Progenitor cell of endocrine pancreas (in vitro differentiated cells): ENCODE measurements at places on chromosomes 3 and 15.

DNA sequence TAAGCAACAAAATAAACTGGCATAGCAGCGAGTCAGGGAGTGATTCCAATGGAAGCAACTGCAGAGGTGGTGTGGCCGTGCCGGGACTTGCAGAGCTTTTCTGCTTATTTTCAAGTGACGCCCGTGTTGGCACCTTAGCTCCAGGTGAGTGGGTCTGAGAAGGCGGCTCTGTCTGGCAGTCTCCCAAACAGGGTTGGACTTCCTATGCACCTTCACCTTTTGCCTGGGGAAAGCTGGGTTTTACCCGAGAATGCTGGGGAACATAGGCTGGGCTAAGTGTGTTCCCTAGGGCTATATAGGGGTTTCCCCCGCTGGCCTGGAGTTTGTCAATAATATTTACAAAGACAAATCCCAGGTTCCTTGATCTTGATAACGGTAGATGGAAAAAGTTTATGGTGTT lies 179.9 kb upstream of the TBL1XR1 start:
- H3K4me3 ChIP-seq = no peak overlapping the region
- H3K27me3 ChIP-seq = peaks cover 2% of the 10 kb centered on the region
- H3K36me3 ChIP-seq = peaks cover 1% of the 10 kb centered on the region
- H3K4me1 ChIP-seq = peaks cover 1% of the 10 kb centered on the region
- DNase-seq = no peak

- H3K4me3 ChIP-seq = no peak overlapping the region
- peaks cover 8% of the 10 kb centered on the region for H3K4me1 ChIP-seq
- no peak for DNase-seq
- H3K36me3 ChIP-seq = no peaks in the 10 kb centered on the region
- H3K27ac ChIP-seq = no peak overlapping the region
- no peaks in the 10 kb centered on the region for H3K27me3 ChIP-seq
These were observed 507.8 kb downstream of the NLGN1 start for GRCh38 chr3:173905381-173905780.

- peaks cover 5% of the 10 kb centered on the region for H3K4me1 ChIP-seq
- no peak for DNase-seq
- H3K27me3 ChIP-seq = no peaks in the 10 kb centered on the region
- H3K4me3 ChIP-seq = no peak overlapping the region
- peaks cover 4% of the 10 kb centered on the region for H3K36me3 ChIP-seq
These were observed 50.2 kb downstream of the CDCP1 start for GRCh38 chr3:45095916-45096526.

- H3K27ac ChIP-seq = no peak overlapping the region
- DNase-seq = no peak
- H3K27me3 ChIP-seq = peaks cover 13% of the 10 kb centered on the region
- no peaks in the 10 kb centered on the region for H3K4me1 ChIP-seq
These were observed 20.1 kb upstream of the ZXDC start for GRCh38 chr3:126495786-126496185.

DNA sequence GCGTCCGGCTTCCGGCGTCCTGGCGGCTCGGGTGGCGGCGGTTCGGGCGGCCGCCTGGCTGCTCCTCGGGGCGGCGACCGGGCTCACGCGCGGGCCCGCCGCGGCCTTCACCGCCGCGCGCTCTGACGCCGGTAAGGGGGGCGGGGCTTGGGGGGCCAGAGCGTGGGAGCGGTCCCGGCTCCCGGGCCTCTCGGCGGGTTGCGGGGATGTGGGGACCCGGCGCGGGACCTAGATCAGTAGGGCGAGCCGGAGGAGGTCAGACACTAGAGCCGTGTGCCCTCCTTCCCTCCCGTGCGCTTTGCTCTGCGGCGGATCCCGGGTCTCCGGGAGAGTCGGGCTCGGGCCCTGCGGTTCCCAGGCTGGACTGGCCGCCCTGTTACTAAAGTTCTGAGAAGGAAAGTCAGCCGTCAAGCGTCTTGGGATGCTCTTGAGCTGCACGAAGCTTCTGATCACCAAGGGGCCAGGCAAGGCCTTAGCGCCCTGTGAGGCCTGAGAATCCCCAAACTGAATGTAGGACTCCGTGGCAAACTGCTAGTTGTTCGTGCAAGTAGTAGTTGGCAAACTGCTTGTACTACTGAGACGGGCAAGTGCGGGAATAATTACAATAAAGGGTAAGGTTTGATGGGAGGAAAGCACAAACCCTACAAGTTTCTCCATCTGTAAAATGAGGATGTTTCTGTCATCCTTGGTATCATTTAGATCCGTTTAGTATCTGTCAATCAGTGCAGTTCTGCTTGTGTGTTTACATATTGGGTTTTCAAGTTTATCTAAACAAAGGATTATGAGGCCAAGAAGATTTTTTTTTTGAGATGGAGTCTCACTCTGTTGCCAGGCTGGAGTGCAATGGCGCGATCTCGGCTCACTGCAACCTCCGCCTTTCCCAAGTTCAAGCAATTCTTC lies 587 bp downstream of the PIGX start:
- H3K27ac ChIP-seq = peak overlapping the region; percentile 91
- H3K27me3 ChIP-seq = no peaks in the 10 kb centered on the region
- H3K4me3 ChIP-seq = peak overlapping the region; percentile 82
- peaks cover 1% of the 10 kb centered on the region for H3K36me3 ChIP-seq
- peaks cover 7% of the 10 kb centered on the region for H3K4me1 ChIP-seq

DNA sequence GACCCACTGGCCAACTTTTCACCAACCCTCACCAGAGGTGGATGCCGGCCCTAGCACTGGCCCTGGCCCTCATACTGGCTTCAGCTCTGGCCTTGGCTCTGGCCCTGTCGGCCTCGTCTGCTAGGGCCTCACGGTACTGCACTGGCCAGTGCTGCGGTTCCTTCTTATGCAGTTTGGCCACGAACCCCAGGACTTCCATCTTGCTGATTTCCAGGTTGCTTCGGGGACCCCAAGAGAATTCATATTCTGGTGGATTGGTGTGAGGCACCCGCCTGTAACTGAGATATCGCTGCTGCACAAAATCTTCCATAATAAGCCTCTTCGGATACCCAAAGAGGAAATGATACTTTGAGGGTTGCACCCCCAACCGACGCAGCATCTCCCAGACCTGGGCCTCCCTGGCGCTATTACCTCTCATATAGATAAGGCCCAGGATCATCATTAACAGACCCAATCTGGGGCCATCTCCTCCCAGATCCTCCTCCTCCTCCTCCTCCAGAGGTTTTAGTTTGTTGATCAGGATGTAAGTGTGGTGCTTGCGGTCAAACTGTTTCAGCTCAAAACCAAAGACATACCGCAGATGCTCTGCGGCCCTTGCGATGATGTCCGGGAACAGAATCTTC lies 883 bp downstream of the MAGEF1 start:
- H3K27me3 ChIP-seq = no peaks in the 10 kb centered on the region
- H3K27ac ChIP-seq = peak overlapping the region; percentile 97
- no peak for DNase-seq

DNA sequence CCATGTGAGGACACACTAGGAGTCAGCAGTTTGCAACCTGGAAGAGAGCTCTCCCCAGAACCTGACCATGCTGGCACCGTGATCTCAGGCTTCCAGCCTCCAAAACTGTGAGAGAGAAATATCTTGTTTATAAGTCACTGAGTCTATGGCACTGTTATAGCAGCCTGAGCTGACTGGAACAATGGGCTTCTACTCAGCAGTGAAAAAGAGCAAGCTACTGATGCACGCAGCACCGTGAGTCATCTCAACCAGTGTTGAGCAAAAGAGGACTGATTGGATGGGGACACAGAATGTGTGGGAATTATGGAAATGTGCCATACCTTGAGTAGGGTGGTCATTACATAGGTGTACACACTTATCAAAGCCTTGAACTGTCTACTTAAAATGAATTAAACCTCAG lies 230.4 kb downstream of the PLCL2 start:
- H3K4me1 ChIP-seq = no peaks in the 10 kb centered on the region
- no peak for DNase-seq
- no peak overlapping the region for H3K27ac ChIP-seq
- no peak overlapping the region for H3K4me3 ChIP-seq
- no peaks in the 10 kb centered on the region for H3K36me3 ChIP-seq

DNA sequence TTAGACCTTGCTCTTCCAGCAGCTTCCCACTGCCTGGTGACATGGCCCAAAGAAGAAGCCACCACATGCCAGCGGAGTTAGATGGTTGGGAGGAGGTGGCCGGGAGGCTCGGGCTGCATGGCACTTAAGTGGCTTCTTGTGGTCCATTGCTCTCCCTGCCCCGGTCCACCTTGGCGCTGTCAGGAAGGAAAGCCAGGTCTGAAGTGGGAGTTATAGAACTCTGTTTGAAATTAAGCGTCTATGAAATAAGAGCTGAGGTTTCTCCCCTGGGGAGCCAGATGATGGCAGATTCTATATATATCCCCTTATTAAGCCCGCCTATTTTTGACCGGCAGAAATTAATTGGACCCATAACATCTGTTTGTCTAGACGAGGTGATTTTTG lies 61.2 kb downstream of the ITGA11 start:
- DNase-seq = no peak
- no peaks in the 10 kb centered on the region for H3K4me1 ChIP-seq
- H3K4me3 ChIP-seq = no peak overlapping the region
- no peak overlapping the region for H3K27ac ChIP-seq
- H3K36me3 ChIP-seq = no peaks in the 10 kb centered on the region

GRCh38 chr15:85910834-85911233 lies 116.1 kb upstream of the KLHL25 start:
- peaks cover 3% of the 10 kb centered on the region for H3K27me3 ChIP-seq
- no peaks in the 10 kb centered on the region for H3K4me1 ChIP-seq
- no peak overlapping the region for H3K4me3 ChIP-seq
- no peak overlapping the region for H3K27ac ChIP-seq
- no peak for DNase-seq
- no peaks in the 10 kb centered on the region for H3K36me3 ChIP-seq

- no peak overlapping the region for H3K4me3 ChIP-seq
- peaks cover 5% of the 10 kb centered on the region for H3K4me1 ChIP-seq
- H3K27ac ChIP-seq = no peak overlapping the region
These were observed 32.2 kb downstream of the GRM2 start for GRCh38 chr3:51739110-51739509.

GRCh38 chr3:194686816-194687637 lies 1.3 kb downstream of the FAM43A start:
- peaks cover 75% of the 10 kb centered on the region for H3K27me3 ChIP-seq
- no peaks in the 10 kb centered on the region for H3K36me3 ChIP-seq
- H3K4me1 ChIP-seq = peaks cover 9% of the 10 kb centered on the region
- H3K27ac ChIP-seq = no peak overlapping the region

GRCh38 chr15:57751177-57751800 lies 44.8 kb downstream of the POLR2M start:
- H3K4me1 ChIP-seq = no peaks in the 10 kb centered on the region
- no peak for DNase-seq
- peaks cover 15% of the 10 kb centered on the region for H3K27me3 ChIP-seq
- no peak overlapping the region for H3K4me3 ChIP-seq

DNA sequence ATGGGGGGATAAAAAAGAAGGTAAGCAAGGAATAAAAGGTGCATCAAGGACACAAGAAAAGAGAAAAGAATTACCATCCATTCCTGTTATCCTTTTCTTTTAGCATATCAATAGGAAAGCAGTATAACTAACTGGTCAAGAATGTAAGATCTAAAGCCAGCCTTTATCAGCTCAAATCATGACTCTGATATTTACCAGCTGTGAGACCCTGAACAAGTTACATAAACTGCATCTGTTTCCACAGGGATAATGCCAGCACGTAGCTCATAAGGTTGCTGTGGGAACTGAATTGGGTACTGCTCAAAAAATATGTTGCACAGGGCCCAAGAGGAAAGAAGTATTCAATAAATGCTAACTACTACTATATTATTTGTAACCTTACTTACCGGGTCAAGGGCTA lies 1092.2 kb upstream of the CFAP20DC start:
- H3K4me3 ChIP-seq = no peak overlapping the region
- no peak for DNase-seq
- no peak overlapping the region for H3K27ac ChIP-seq
- no peaks in the 10 kb centered on the region for H3K36me3 ChIP-seq

DNA sequence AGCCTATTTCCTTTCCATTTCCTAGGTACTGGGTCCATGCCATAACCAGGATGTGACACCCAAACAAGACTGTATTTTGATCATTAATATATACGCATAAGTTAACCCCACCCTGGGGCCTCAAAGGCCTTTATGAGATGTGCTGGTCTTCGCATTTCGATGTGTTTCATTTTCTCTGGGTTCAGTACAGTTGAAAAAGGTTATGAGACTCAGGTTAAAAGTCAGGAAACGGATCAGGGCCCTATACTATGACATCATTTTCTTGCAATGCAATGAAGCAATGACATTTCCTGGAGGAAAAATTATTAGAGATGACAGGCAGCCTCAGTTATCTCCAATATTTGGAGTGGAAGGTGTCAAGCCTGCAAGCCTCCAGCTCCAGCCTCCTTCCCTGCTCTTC lies 31.7 kb downstream of the TMEM212 start:
- no peak overlapping the region for H3K27ac ChIP-seq
- peaks cover 39% of the 10 kb centered on the region for H3K4me1 ChIP-seq
- DNase-seq = no peak
- H3K36me3 ChIP-seq = no peaks in the 10 kb centered on the region

GRCh38 chr15:44298878-44299277 lies 10.4 kb downstream of the GOLM2 start:
- H3K27ac ChIP-seq = no peak overlapping the region
- no peak overlapping the region for H3K4me3 ChIP-seq
- H3K36me3 ChIP-seq = peaks cover 3% of the 10 kb centered on the region
- H3K4me1 ChIP-seq = peaks cover 7% of the 10 kb centered on the region
- DNase-seq = no peak
